ENCODE measurements at places on chromosomes 13 and 19.

GRCh38 chr19:58572818-58573657, at the start of gene MZF1:
Gene MZF1 (minus strand): TSS chr19:58573335. CDS start chr19:58571389, 1,946 bp downstream.
- ATAC-seq = peak; percentile 84

DNA sequence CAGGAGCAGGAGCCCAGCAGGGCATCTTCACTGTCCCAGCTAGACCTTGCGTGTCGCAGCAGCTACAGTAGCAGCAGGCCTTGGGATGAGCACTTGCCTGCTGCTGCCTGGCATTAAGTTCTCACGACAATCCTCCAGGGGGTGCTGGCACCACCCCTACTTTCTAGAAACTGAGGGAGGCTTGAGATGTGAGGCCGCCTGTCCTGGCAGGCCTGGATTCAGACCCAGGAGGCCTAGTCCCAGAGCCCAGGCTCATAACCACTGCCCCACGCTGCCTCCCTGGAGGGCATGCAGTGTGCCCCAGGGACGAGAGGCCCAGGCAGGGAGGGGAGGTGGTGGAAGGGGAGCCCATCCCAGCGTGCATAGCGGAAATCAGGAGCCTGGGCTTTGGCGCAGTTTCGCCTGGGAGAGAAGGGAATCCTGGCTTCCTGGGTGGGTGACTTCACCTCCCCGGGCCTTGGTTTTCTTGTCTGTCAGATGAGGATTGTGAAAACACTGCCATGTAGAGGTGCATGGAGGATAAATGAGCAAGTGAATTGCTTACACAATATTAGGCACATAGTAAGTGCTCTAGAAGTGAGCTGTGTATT, 26.1 kb downstream of the PPP5C start:
- ATAC-seq = no peak

DNA sequence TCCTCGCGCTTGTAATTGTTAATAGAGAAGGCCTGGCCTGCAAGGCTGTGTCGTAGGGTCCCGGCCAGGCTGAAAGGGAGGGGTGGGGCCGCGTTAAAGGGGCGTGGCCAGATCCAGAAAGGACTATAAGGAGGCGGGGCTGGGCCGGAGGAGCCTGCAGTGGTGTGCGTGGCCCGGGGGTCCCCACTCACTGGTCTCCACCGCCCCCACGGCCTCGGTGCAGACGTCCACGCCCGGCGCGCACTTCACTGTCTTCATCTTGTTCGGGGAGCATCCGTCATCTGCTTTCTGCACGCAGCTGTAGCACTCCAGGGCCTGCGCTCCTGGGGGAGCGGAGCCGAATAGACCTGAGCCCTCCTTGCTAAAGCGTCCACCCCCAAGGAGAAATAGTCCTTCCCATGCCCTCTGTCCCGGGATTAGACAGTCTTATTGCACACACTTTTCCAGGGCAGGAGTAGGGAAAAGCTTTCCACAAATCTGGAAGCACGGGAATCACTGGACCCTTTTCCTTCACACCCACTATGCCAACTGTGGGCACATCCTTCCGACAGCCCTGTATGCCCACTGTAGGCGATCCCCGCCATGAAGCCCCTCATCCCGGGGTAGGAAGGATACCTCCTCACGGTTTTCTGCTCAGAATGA, 1.2 kb downstream of the LYPD3 start:
- ATAC-seq = peak; percentile 61

GRCh38 chr19:8577247-8577646, at the start of gene MYO1F:
Gene MYO1F (minus strand): TSS chr19:8577442. CDS start chr19:8577309, 133 bp downstream.
- ATAC-seq = peak; percentile 74

GRCh38 chr13:45373162-45373547, 32.2 kb upstream of the TPT1 start:
- ATAC-seq = no peak

DNA sequence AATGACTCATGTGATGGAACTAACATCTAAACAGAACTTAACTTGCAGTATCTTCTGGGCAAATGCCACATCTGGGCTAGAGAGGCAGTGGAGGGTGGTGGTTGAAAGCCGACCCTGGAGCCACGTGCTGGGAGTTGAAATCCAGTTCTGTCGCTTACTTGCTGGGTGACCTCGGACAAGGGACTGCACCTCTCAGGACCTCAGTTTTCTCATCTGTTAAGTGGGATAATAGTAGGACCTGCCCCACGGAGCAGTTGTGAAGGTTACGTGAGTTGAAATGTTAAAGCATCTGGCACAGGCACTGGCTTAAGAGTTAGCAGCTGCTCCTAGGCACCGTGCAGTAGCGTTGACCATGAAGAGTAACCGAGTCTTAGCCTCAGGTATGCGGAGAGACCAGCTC, 76.1 kb downstream of the SIPA1L3 start:
- no peak for ATAC-seq

- ATAC-seq = no peak
Measured at GRCh38 chr19:18620311-18620710, 7.6 kb downstream of the TMEM59L start.

DNA sequence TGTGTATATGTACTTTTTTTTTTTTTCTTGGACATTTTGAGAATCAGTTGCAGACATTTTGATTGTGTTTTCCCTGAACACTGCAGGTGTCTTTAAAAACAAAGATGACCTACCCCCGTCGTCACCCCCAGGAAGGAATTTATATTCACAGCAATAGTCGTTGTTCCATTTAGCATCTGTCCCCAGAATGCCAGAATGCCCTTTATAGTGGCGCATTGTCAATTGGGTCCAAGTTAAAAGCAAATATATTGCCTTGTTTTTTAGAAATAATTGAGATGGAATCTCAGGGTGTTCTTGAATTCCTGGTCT, 1.8 kb upstream of the RNF225 start:
- ATAC-seq = no peak

- ATAC-seq = no peak
Measured at GRCh38 chr19:52635786-52636570, 2.2 kb downstream of the ZNF83 start.

GRCh38 chr13:50079655-50080202, 64.5 kb downstream of the KCNRG start:
- ATAC-seq = no peak

- ATAC-seq = peak; percentile 89
Measured at GRCh38 chr13:43307921-43308433, 284.6 kb downstream of the DNAJC15 start.

DNA sequence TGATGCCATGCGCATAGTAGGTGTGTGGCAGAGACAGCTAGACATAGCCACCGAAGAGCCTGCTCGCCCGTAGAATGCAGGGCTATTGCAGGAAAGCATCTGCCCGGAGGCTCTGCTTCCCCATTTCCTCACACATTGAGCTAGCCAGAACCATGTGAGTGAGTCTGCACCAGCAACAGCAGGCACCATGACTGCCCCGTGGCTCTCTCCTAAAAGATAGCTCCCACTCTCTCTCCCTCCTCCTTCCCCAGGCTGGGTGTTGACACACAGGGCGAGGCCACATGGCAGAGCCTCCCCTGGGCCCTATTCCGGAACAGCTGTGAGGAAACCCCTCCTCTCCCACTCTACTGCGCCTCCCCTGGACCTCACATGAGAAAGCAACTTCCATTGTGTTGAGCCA, 52.3 kb upstream of the ATP12A start:
- no peak for ATAC-seq

DNA sequence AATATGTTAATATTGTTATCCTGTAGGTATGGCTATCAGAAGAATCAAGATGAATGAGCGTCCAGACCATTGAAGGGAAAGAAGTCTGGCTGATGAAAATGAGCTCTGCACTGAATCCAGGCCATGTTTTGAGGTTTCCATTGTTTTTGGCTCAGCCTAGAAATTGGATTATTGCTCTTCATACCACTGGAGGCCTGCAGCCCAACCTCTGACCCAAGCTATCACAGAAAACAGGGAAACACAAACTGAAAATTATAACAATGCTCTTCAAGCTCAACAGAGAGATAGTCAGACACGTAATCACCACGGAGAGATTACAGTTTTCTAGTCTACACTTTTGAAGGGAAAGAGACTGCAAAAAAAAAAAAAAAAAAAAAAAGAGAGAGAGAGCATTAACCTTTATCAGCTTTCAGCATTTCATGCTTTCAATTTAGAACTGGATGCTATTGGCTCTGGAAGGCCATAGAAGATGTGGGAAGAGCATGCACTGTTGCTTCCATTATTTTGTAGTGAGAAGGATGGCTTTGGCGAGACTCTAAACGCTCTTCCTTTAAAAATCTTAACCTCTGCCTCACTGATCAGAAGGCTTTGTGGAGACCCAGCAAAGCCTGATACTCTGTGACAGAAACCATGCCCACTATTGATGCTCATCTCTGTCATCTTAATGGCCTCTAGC, 10.8 kb downstream of the EDNRB start:
- no peak for ATAC-seq

- no peak for ATAC-seq
Measured at GRCh38 chr13:33882804-33883203, 64.9 kb downstream of the RFC3 start.

DNA sequence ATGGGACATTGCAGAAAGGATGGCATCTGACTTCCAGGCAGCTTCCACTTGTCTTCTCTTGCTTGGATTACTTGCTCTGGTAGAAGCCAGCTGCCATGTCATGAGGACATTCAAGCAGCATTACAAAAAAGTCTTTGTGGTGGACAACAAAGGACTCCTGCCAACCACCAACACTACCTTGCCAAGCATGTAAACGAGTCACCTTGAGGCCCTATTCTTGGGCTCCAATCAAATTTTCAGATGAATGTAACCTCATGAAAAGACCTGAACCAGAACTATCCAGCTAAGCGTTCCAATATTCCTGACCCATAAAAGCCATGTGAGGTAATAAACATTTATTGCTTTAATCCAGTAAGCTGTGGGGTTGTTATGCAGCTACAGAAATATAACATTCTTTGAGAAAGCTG, 12.5 kb downstream of the PROSER1 start:
- ATAC-seq = no peak

DNA sequence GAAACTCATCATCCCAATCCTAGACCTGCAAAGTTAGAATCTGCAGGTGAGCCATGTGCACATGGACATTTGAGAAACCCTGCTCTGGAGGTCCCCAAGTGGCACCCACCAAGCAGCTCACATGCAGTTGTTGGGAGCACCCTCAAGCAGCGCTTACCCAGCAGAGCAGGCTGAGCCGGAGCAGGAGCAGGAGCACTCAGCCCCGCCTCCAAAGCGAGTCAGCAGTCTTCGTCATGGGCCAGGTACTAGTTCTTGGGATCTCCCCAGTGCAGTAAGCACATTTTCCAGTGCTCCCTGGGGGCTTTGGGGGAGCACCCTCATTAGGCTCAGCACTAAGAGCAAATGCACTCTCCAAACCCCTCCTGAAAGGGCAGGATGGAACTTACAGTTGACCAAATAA, 572.7 kb downstream of the IRS2 start:
- peak; percentile 12 for ATAC-seq

GRCh38 chr13:113794086-113794485, 35.1 kb downstream of the TMEM255B start:
- ATAC-seq = no peak

DNA sequence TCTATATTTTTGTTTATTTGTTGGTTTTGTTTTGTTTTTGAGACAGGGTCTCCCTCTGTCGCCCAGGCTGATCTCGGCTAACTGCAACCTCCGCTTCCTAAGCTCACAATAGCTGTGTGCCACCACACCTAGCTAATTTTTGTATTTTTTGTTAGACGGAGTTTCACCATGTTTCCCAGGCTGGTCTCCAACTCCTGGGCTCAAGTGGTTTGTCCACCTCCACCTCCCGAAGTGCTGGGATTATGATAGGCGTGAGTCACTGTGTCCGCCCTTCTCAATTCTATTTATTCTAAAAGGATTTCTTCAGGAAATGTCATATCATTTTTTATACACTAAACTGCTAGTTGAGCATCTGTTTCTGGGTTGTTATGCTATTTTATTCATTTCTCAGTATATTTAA, 1206.0 kb downstream of the OLFM4 start:
- ATAC-seq = no peak

GRCh38 chr13:92716749-92717148, 509.9 kb upstream of the GPC6 start:
- ATAC-seq = no peak

DNA sequence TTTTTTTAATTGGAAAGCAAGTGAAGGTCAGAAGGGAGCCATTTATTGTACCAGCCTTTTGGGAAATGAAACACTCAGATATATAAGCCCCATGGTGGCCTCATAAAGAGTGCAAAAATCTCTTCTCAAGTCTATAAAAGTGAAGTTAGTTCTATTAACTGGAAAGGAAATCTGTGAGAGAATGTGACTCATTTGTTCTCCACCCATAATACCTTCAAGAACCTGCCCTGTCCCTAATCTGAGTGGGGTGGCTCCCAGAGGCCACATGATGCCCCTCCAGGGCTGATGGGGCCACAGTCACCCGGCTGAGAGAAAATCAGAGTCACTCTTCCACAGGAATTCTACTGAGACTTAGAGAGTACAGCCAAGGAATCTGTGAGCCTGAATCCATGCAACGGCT, 65.8 kb upstream of the SERP2 start:
- ATAC-seq = no peak

Measured in stimulated activated memory B cell treated with anti-CD40 and anti-IgM and Interleukin-4, amounts not matched to agents 10 μg/mL and 1 μg/mL and 100 μg/mL, for 72 hours (primary cell).